ENCODE measurements at places on chromosomes 2 and 18.

DNA sequence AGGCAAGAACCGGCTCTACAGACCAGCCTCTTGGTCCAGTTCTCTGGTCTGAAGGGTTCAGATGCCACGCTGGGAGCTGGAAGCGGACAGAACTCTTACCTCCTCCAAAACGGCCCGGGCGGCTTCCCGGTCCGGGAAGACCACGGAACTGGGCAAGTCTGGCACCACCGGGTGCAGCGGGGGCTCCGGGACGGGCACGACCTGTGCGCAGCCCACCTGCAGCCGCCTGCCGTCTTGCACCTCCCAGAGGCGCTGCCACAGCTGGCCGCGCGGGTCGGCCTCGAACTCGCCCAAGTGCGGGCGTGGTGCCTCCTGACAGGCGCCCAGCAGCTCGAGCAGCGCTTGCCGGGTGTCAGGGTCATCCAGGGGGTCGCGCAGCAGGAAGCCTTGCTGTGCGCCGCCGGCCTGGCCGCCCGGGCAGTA, 773 bp downstream of the CMPK2 start:
- peak; percentile 23 for DNase-seq

DNA sequence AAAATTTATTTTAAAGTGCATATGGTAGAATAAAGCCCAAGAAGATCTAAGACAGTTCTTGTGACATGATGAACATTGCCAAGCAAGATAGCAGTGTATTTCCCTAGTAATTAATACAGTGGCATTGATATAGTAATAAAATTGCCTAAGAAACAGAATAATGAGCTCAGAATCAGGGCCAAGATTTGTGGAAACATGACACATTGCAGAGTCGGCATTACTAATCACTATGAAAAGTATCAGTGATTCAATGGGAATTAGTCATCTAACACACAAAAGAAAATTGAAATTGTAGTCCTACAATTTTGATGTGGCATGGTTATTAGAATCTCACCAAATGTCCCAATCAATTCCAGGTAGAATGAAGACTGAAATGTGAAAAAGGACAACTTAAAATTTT, 243.0 kb upstream of the CYRIA start:
- no peak for DNase-seq

DNA sequence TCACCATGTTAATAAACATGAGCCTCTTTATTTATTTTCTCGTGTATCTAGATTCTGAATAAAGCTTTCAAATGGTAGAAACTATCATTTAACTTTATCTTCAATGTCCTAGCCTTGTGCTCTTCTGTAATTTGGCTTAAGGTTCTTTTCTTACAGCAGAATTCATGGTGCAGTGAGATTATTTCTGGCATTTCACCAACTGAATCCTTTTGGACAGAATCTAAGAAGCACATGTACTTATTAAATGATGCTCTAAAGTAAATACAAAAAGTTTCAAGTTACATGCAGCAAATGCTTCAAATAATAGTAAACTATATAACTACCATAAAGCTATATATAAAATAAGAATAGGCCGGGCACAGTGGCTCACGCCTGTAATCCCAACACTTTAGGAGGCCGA, 65.9 kb downstream of the AP1S3 start:
- DNase-seq: no peak

DNA sequence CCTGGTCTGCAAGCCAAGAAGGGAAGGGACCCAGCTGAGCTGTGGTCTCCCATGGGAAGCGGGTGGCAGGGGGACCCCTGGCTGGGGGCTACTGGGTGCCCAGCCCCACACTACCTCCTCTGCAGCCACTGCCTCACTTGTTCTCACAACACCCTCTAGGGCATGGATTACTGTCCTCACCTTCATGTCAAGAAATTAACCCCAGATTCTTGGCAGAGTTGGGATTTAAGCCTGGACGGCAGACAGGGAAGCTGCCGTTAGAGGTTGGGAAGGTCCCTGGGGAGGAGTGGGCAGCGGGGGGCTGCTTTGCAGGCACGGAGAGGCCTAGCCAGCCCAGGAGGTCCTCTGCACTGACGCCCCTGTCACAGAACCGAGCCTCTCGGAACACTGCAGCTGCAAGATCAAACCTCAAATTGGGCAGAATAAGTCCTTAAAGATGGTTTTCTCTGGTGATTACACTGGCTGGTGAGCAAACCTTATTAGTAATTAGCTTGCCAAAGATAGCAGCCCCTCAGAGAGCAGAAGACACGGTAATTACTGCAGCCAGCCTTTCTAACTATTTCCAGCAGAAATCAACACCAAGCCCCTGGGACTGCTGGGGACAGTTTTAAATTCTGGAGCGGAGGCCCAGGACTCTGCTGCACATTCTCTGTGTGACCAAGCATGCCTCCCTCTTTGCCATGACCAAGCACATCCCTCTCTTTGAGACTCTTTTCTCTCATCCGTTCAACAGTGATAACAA, 35.9 kb downstream of the KCNF1 start:
- no peak for DNase-seq

- DNase-seq: no peak
Measured at GRCh38 chr2:167756446-167756845, 490.9 kb downstream of the STK39 start.

DNA sequence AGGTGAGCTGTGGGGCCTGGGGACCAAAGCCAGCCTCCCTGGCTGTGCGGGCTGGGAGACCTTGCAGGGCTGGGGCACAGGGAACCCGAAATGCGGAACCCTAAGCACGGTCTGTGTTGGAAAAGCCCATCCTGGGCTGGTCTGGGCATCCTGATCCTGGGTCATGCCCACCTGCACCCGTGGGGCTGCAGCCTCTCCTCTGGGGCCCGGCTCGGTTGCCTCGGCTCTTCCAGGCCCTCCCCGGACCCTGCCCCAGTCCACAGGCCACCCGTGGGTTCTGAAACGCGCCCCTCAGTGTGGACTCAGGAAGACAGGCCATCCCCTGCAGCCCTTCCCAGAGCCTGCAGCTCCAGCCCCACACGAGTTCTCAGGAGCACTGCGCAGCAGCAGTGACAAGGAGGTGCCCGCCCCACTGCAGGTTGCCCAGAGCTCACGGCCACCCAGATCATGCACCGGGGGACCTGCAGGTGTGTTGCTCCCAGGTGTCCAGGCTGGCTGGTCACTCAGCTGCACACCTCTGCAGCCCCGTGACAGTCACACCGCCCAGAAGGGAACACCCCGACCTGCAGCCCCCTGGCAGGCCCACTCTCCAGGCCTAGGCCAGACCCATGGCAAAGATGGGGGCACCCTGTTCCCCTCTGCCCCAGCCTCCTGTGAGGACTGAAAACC, 12.2 kb upstream of the NFATC1 start:
- DNase-seq: no peak

DNA sequence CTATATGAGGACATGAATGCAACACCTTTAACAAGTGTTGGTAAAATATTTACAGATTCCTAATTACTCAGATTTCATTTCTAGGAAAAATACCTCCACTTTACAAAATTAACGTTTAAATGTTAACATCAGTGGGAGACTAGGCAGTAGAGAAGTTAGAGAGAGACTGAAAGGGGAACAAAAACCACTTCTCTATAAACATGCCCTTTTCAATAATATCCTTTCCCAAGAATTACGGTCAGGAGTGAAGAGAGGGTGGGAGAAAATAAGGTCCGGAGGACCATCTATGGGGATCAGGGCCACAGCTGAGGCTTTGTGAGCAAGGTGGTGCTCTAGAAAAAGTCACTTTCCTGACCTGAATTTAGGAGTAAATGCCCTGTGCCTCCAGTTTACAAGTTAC, 65.3 kb upstream of the WIPF1 start:
- DNase-seq: no peak

DNA sequence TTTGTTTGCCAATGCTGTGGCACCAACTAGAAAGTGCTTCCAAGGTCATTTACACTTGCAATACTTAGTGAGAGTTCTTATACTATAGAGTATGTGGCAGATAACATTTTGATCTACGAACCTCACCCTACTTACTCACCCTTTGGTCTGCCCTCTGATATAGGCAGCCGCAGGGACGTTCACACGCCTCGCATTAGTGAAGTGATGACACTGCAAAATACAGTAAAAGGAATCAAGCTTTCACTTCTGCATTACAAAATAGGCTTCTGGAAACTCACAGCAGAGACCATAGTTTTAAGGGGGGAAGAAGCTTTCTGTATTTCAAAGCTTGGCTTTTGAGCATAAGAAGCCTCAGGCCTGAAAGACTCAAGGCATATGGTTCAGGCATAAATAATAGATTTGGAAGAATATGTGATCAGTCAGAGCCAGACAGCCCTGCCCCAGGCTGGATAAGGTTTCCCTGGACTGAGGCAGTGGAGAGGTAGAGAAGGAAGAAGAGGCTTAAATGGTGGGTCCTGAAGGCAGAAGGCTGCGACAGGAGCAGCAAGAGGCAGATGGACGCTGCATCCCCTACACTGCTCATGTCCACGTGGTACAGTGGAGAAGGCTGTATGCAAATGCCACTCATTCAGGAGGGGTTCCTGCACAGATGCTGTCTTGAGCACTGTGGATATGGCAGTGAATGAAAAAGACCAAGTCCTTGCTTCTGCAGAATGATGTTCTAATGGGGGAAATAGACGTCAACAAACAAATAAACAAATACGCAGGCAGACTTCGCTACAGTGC, 63.1 kb downstream of the FECH start:
- peak; percentile 24 for DNase-seq

- DNase-seq: peak; percentile 63
Measured at GRCh38 chr18:34758378-34758948, 48.4 kb downstream of the DTNA start.

DNA sequence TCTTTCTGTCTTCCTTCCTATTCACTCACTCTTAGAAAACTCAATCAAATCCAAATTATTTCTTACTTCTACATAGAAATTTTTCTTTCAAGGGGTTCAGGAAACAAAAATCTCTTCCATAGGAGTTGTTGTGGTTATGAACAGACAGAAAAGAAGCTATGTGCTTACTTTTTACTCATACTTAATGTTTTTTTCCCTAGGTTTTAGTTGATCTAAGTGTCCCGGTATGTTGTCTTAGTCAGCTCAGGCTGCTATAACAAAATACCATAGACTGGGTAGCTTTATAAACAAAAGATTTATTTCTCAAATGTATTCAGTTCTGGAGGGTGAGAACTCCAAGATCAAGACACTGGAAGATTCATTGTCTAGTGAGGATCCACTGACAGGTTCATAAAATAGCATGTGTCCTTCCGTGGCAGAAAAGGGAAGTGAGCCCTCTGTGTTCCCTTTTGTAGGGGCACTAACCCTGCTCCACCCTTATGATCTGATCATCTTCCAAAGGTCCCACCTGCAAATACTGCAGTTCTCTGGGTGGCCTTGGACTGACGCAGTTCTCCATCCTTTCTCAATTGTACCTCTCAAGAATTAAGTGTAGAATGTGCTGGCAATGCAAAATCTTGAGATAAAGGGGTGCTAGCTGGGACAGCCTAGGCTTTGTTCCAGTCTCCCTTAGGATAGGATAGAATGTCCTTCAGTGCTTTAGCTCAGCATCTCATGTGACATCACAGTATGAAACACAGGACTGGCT, 14.4 kb upstream of the VRK2 start:
- DNase-seq: no peak

- no peak for DNase-seq
Measured at GRCh38 chr2:20487392-20488174, 40.7 kb downstream of the RHOB start.

DNA sequence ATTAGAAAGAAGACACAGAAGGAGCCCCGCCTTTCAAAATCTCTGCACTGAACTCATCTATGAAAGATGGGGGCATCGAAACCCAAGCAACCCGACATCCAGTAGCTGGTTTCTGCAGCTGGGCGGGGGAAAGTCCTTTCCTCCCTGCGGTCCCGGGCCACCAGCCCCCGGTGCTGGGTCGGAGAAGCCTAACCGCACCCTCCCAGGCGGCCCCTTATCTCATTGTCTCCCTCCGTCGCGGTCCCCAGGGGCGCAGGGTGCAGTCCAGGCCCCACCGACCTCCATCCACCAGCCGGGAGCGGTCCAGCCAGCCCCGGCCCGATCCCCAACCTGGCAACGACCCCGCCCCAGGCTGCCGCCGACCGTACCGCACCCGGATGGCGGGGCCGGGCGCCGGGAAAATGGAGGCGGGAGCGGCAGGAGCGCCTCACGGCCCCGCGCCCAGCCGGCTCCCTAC, 452 bp downstream of the RAPH1 start:
- DNase-seq: no peak

- DNase-seq: no peak
Measured at GRCh38 chr2:44652701-44653100, 288.8 kb upstream of the SIX3 start.

DNA sequence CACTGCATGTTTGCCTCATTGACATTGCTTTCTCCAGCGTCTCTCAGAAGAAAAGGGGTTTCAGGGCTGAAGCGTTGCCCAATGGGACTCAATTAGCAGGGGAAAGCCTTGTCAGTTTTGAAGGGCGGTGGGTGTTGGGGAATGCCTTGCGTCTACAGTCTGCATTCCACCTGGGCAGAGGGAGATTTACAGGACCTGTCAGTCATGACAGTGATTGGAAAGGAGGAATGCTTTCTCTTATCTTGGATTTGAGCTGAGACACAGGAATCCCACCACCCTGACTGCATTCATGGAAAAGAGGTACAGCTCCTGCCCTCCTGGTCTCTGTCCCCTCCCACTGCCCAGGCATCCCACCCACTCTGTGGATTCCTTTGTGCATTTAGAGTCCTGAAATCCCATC, 123.9 kb downstream of the ACKR3 start:
- no peak for DNase-seq

- DNase-seq: peak; percentile 92
Measured at GRCh38 chr2:158539176-158540005, 82.6 kb downstream of the PKP4 start.

- DNase-seq: no peak
Measured at GRCh38 chr2:172090044-172090961, 5.0 kb downstream of the DLX1 start.

DNA sequence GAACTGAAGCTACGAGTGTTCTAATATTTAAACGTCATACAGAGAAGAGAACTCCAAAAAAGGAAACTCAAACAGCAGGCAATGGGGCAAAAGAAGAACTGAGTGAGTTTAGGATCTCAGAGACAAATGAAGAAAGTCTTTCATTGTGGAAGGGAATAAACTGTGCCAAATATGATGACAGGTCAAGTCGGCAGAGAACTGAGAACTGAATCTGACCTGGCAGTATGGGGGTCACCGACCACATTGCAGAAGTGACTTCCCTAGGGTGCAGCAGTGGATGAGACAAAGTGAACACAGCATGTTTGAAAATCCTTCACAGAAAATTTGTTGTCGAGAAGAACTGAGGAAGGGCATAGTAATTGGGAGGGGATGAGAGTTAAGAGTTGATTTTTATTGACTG, 55.9 kb downstream of the TTC21B start:
- no peak for DNase-seq

DNA sequence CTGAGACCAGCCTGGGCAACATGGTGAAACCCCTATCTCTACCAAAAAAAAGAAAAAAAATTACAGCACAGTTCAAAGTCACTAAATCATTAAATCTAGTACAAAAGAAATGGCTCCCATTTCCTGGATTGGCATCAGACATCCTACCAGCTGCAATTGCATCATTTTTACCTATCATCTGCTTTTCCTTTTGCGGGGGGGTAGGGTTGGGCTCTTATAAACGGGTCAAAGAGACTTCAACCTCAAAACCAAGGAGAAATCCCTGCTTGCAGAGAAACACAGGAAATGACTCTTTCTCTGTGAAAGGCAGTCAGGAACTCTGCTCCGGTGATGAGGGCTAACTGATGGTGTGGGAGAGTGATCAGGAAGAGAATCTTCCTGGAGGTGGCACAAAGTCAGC, 45.3 kb upstream of the RFX8 start:
- DNase-seq: no peak

GRCh38 chr2:80026040-80026729, 278.4 kb downstream of the LRRTM1 start:
- DNase-seq: no peak

GRCh38 chr18:60066219-60066975, 166.6 kb downstream of the PMAIP1 start:
- DNase-seq: no peak

All from large intestine (tissue), 12 donors.